Stimulated activated effector memory CD8-positive, alpha-beta T cell treated with anti-CD3 and anti-CD28 coated beads, Interleukin-12 subunit alpha, Interleukin-12 subunit beta, amount 100 ng/mL, for 72 hours (primary cell): ENCODE measurements at places on chromosomes 3 and 15.

- no peak for DNase-seq
Measured at GRCh38 chr15:73873889-73874511, 636 bp downstream of the TBC1D21 start.

DNA sequence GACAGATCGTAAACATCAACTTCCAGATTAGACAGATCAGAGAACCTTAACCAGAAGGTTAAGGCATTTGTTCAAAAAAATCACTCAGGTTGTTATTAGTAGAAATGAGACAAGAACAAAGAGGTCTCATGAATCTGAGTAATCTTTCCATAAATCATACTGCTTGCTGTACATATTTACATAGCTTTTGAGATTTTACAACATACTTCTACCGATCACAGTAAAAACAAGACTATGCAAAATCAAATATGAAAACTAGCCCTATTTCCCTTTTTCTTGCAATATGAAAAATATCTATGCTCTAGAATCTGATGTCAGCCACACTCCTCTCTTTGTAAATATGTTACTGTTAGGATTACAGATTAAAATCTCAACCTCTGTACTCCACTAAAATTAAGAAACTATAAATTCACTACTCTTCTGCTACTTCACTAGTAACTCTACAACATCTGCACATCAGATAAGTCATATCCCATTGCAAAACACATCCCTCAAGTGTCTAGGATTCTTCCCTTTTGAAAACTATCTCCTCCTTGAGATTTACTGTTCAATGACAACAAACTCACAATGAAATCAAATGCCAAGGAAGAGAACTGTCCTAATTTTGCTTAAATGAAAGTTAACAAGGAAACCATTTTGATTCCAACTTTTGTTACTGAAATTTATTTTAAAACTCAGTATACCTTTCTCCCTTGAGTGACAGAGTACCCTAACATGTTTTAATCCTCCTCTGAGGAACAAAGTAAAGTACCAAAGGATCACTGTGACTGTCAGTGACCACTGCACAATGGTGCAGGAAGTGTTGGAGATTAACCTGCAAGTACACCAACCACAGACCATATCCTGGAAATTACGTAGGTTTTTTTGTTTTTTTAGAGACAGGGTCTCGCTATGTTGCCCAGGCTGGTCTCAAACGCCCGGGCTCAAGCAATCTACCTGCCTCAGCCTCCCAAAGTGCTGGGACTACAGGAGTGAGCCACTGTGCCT lies 12.8 kb downstream of the DCUN1D1 start:
- DNase-seq = no peak

GRCh38 chr15:26889298-26889898 lies 22.5 kb downstream of the GABRA5 start:
- DNase-seq = peak; percentile 64

DNA sequence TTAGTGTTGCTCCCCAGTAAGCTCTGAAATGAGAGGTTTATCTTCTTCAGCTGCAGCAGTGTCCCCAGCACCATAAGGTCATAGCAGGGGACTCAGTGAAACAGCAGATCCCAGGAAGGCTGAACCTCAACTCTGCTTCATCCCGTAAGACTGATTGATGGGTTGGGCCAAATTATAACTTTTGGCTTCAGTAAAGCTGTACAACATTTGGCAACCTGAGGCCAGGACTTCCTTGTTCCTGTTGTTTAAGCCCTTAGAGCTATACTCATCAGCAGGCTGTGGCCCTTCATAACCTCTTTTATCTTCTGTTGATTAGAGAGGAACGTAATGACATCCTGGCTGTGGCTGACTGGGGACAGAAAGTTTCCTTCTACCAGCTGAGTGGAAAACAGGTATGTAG lies 29.0 kb downstream of the IFT122 start:
- DNase-seq = no peak

DNA sequence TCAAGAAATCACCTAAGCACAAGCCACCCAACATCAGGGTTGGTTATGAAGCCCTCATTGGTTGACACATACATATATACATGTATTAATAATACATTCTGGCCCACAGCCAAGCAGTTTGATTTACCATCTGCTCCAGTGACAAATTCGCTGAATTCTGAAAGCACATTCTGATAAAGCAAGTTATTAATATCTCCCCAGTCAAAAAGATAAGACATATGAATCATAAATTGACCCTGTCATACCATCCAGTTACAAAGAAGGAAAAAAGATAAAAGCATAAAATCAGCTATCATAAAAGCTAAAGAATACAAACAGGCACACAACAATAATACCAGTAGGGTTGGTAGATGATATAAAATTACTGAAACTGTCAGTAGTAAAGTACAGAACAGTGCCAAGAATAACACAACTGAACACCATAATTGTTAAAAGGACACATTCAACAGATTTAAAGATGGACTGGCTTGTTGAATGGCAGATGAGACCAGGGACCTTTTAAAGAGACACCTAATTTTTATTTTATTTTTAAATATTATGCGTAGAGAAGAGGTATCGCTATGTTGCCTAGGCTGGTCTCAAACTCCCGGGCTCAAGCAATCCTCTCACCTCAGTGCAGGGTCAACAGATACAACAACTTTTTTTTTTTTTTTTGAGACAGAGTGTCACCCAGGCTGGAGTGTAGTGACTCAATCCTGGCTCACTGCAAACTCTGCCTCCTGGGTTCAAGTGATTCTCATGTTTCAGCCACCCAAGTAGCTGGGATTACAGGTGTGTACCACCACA lies 7.7 kb downstream of the SNX4 start:
- peak; percentile 70 for DNase-seq

GRCh38 chr15:78284758-78285157 lies 14.7 kb downstream of the SKIC8 start:
- DNase-seq = no peak

GRCh38 chr3:58164199-58164879 lies 46.4 kb downstream of the DNASE1L3 start:
- DNase-seq = no peak

GRCh38 chr3:113428581-113428980 lies 12.7 kb downstream of the CFAP44 start:
- DNase-seq = no peak

DNA sequence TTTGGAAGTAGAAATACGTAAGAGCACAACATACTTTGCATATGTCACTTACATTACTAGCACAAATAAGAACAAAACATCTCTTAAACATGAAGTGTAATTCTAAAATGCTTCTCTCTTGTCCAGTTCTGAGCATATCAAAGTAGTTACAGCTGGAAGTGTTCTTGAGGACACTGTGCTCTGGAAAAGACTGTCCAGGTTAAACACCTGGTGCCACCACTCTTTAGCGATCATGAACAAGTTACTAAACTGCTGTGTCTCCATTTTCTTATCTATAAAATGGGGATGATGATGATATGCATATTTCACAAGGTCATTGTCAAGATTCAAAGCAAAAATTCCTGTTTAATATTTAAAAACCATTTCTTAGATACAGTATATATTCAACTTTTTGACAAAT lies 790 bp downstream of the STRIT1 start:
- DNase-seq = no peak

DNA sequence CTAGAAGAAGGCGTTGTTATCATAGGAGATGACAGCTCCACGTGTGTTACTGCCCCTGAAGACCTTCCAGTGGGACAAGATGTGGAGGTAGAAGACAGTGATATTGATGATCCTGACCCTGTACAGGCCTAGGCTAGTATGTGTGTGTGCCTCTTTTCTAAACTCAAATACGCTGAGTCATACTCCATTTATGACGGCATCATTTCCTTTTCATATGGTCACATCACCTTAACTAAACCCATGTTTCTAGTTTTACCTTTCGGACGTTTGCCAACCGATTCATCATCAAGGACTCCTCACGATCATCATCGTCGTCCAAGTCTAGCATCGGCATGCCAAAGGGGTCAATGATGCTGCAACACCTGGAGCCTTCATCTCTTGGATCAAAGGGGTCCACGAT lies 149.0 kb downstream of the CBLB start:
- DNase-seq = no peak

DNA sequence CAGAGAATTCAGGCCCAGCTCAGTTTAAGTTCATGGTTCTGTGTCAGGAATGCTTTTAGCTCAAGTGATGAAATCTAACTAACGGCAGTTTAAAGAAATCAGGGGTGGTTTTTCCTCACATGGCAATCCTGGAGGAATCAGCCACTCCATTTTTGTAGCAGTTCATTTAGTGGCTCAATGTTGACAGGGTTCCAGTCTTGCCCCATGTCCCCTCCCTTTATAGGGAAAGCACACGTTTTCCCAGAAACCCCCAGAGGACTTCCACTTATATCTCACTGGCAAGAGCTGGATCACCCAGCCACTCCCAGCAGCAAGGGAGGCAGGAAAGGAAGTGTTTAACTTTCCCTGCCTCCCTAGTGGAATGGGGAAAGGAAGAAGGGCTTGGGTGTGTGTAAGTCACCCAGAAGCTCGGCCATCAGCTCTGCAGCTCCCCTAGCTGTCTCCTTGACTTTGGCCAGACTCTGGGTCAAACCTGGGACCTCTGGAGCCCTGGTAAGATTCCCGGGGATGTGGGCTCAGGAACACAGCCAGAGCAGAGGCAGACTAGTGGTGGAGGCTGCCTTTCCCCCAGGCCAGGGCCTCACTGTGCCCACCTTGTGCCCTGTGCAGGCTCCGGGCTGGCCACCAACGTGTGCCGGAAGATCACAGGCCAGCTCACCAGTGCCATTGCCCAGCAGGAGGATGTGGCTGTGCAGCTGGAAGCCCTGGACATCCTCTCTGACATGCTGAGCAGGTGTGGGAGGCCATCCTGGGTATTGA lies 11.3 kb downstream of the CAND2 start:
- no peak for DNase-seq

- DNase-seq = no peak
Measured at GRCh38 chr15:81291916-81292522, 31.9 kb downstream of the STARD5 start.

GRCh38 chr15:29937956-29938355 lies 115.7 kb upstream of the TJP1 start:
- no peak for DNase-seq
